ENCODE measurements at places on chromosomes 11 and 22.

DNA sequence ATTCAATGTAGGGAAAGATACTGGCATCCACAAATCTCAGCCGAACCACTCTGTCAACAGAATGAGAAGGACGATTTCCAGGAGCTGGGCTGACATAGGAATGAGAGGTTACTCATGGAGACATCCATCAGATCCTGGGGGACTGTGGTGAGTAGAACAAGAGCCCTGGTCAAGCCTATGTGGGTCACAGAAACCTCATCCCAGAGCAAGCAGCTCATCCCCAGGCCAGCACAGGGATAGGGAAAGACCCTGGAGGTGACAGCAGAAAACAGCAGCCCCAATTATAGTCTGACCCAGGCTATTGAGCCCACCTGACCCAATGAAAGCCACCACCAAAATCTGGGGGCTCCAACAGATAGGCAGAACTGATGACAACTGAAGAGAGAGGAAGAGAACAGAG is 128.0 kb upstream of the SERPIND1 start:
- no peak for DNase-seq

DNA sequence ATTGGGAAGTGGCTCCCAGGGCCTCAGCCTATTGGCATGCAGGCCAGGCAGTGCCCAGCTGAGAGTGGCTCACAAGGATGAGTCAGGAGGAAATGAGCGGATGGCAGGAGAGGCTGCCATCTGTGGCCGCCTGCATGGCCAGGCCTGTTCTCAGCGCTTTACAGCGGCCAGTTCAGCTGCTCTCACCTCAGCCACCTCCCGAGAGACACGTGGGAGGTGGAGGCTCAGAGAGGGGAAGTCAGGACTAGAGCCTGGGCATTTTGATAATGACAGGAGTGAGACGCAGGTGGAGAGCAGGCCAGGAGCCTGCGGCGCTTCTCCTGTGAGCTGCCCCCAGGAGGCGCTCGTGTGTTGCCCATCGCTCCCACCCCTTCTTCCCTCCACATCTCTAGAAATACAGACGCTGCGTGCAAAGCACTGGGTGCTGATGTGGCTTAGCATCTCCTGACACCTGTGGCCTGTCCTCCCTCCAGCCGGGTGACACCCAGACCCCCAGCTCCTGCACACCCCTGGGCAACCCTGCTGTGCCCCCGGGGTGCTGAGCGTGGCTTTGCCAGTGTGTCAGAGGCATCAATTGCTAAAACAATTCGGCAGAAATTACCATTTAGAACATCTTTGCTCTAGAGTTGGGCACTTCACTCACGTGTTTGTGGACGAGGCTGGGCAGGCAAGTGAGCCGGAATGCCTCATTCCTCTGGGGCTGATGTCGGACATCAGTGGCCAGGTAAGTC is 21.4 kb upstream of the PANX2 start:
- DNase-seq = peak; percentile 68

- no peak for DNase-seq
These were observed 354.9 kb upstream of the FAT3 start for GRCh38 chr11:91869686-91870085.

DNA sequence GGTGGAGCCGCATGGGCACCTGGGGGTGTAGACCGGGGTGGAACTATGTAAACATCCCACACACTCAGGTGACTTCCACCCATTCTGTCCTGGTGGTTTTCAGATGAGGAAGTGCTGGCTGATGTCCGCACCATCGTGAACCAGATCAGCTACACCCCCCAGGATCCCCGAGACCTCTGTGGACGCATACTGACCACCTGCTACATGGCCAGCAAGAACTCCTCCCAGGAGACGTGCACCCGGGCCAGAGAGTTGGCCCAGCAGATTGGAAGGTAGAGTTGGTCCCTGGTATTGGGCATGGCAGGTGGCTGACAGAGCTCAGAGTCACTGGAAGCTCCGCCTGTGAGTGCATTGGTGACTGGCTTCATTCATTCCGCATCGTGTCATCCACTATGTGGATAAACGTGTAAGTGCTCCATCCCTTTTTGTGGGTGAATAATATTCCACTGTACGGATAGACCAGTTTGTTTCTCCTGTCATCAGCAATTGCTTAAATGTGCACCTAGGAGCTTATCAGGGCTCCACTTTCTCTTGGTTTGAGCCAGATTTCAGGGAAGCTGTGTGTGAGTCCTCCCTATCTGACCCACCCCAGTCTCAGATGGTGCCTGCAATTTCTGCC is 29.9 kb downstream of the NADSYN1 start:
- no peak for DNase-seq

DNA sequence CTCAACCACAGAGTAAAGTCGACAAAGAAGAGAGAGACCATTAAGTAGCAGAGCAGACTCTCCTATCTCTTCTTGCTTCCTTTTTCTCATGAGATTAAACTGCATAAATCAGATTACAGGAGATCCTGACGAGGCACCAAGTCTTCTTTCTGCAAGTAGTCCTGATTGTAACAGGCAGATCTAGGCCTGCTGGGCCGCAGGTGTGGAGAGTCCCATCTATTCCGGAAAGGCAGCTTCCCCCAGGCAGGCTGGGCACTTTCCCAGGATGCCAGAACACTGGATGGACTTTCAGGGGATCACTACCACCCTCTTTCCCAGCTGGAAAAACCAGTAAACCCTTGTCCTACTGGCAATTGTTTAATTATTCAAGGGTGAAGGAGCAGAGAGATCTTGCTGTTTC is 173.0 kb upstream of the CADM1 start:
- DNase-seq = no peak

- DNase-seq = no peak
These were observed 39.0 kb downstream of the BCR start for GRCh38 chr22:23219317-23219716.

DNA sequence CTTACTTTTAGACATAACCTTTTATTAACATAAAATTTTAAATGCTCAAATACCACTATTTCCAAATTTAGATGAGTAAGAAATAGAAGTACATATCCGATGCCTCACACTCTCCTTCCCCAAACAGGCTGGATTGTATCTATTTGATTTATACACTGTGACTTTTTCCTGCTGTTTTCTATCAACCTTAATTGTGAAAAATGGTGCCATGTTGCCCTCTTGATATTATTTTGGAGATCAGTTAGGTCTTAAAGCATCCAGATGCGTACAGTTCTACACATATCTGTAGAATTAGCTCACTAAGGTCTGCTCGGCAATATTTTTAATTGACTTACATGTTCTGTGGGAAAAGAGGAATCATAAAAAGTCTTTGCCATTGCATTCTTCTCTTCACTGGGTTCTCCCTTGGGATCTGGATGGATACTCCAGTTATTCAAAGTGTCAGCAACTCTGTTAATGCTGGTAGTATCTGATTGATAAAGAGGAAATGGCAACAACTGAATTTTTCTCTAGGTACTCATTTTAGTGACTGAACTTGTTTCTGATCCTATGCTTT is 27.2 kb downstream of the EIF3M start:
- no peak for DNase-seq

DNA sequence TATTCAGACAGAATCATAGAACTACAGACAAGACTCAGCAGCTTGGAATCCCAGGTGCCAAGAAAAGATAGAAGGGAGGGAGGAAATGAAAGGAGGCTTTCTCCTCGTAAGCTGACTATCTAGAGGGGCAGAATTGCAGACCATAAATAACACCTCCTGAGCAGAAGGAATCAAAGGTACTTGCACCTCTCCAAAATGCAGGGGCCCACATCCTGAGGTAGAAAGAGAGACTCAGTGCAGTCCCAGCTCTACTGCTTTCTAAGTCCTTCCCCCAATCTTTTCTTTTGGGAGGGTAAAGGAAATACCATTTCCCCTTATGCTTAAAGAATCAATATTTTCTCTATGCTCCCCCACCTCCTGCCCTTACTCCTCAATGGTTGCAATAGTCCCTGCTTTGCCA is 55.2 kb downstream of the SYTL2 start:
- no peak for DNase-seq

DNA sequence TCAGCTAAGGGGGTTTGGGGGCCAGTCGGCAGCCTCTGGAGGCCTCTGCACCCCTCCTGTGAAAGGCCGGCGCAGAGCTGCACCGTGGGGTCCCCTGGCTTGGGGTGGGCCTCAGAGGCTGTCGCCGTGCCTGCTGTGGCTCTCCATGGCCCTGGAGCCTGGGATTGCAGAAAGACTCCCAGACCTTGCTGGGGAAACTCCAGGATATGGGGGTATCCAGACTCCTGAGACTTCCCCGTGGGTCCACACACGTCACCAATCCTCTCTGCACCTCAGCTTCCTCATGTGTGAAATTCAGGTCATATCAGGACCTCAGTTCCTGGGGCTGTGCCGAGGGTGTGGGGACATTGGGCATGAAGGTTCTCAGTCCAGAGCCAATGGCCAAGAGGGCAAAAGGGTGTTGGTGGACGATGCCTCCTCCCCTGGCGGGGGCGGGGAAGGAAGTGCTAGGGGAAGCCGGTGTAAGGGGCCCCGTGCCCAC is 97.1 kb downstream of the KCNQ1 start:
- DNase-seq = no peak

DNA sequence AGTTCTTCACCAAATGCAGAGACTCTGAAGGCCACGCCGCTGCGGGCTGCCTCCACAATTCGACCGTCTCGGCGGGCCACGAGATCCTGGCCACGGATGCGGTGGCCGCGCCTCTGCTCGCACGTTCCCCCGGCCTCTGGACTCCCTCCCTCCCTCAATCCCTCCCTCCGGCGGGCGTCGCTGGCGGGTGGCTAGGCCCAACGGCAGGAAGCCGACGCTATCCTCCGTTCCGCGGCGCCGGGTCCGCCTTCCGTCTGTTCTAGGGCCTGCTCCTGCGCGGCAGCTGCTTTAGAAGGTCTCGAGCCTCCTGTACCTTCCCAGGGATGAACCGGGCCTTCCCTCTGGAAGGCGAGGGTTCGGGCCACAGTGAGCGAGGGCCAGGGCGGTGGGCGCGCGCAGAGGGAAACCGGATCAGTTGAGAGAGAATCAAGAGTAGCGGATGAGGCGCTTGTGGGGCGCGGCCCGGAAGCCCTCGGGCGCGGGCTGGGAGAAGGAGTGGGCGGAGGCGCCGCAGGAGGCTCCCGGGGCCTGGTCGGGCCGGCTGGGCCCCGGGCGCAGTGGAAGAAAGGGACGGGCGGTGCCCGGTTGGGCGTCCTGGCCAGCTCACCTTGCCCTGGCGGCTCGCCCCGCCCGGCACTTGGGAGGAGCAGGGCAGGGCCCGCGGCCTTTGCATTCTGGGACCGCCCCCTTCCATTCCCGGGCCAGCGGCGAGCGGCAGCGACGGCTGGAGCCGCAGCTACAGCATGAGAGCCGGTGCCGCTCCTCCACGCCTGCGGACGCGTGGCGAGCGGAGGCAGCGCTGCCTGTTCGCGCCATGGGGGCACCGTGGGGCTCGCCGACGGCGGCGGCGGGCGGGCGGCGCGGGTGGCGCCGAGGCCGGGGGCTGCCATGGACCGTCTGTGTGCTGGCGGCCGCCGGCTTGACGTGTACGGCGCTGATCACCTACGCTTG is at the start of gene FUT4:
Gene FUT4 (plus strand): TSS at position 227 of the 951 bp plus-strand sequence. CDS start 213 bp downstream, at position 440.
- peak; percentile 68 for DNase-seq

GRCh38 chr11:132626446-132626845 is 905.9 kb downstream of the OPCML start:
- DNase-seq = no peak

DNA sequence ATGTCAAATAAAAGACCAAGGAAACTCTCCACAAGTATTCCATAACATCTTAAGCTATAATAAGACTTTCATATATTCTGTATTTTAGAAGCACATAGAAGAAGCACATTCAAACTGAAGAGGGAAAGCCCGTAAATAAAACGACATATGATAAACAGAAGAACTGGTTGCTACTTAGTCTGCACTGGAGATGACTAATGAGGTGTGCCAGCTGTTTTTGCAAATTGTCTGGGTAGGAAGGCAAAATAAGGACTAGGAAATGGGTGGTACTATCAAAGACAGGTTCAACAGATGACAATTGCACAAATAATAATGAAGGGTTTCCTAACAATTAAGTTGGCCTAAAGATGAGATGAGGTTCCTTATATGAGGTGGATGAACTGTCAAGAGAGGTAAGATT is 593.2 kb upstream of the CCDC179 start:
- DNase-seq = no peak

DNA sequence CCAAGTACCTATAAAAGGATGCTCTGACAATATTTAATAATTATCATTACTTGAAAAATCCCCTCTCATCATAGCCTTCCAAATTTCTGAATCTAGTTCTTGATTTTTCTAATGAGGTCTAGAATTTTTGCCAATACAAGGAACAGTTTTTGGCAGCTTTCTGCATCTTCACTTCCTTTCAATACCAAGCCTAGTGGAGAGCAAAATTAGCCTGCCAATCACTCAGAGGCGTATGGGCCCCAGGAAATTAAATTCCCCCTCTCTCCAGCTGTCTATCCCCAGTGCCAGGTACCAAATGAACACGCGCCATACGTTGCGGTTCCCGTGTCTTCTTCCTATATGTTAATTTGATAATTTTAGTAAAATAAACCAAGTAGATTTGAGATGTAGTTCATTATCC is 293.9 kb downstream of the NTM start:
- DNase-seq = no peak

DNA sequence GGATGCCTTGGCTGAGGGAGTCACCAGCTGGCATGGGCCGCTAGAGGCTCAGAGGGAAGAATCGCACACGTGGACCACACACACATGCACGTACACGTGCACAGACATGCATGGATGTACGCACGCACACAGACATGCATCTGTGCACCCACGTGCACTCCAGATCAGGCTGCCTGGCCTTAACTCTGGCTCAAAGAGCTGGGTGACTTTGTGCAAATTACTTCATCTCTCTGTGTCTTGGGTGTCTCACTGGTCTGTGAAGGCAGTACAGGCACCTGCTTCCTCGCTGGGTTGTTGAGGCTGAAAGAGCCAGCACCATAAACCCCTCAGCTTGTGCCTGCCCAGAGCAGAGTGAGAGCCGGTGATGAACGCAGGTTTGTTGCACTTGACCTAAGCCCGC is 28.7 kb downstream of the TMPRSS6 start:
- no peak for DNase-seq

DNA sequence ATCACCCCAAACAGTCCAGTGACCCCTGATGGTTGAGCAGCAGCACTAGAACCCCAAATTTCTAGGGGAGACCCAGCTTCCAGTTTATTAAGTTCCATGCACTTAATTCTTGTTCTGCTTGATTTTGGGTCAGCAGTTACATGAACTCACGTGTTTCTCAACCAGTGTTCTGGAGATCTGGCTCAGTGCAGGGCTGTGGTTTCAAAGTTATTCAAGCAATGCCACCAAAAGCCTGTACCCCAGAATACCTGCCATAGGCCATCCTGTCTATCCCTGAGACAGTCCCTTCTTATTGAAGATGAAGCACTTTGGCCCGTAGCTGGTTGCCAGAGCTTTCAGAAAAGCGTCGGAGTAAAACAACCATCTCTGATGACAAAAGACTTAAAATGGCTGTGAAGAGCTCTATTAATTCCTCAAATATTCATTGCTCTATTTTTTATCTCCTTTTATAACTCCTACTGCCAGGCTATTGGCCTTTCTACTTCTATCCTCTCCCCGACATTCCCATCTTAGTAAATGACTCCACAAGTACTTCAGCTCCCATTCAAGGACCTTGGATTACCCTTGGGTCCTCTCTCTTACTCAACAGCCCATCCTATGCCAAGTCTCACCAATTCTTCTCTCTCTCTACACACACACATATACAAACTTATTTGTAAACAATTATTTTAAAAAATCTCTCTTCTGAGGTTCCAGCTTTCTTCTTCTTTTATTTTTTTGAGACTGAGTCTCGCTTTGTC is 18.0 kb upstream of the VPREB1 start:
- no peak for DNase-seq
